ENCODE measurements at places on chromosomes 3 and 15.

- no peak for DNase-seq
Observed at GRCh38 chr15:23869396-23869795, 182.3 kb upstream of the NDN start.

DNA sequence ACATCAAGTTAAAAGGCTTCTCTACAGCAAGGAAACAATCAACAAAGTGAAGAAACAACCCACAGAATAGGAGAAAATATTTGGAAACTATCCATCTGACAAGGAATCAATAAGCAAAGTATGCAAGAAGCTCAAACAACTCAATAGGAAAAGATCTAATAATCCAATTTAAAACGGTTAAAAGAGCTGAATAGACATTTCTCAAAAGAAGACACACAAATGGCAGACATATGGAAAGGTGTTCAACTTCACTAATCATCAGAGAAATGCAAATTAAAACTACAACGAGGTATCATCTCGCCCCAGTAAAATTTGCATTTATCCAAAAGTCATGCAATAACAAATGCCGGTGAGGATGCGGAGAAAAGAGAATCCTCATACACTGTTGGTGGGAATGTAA is 82.2 kb upstream of the NECTIN3 start:
- no peak for DNase-seq

- no peak for DNase-seq
Observed at GRCh38 chr3:168834558-168834957, 738.8 kb upstream of the GOLIM4 start.

DNA sequence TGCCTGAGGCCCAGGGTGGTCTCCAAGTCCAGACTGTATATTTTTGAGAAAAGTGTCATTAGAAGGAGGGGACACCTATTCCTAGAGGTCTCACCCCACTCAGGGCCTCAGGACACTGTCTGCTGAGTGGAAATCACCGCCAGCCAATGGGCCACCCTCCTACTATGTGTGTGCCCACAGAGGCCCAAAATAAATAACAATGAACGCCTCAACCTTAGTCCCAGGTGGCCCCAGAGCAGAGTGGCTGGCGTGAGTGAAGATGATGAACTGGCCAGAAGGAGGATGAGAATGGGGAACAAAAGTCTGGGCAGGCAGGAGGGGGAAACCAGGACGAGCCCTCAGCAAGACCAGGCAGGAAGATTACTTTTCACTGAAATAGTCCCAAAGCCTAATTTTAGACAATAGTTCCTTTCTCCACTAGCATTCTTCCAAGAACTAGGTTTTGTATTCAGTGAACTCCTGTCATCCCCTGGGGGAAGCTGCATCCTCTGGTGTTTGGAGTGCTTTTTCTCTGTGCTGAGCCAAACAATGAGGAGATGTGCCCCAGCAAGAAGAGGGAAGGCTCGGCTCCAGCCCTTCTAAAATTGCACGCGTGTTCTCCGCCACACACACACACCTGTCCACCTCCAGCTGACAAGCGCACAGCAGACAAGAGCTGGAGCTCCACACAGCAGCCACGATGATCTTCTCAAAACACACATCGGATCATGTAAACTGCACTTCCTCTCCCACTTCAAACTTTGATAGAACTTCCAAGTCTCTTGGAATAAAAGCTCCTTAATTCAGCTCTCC is 72.2 kb downstream of the ADCY5 start:
- DNase-seq: no peak

- peak; percentile 2 for DNase-seq
Observed at GRCh38 chr3:192133271-192133670, 594.1 kb downstream of the FGF12 start.

DNA sequence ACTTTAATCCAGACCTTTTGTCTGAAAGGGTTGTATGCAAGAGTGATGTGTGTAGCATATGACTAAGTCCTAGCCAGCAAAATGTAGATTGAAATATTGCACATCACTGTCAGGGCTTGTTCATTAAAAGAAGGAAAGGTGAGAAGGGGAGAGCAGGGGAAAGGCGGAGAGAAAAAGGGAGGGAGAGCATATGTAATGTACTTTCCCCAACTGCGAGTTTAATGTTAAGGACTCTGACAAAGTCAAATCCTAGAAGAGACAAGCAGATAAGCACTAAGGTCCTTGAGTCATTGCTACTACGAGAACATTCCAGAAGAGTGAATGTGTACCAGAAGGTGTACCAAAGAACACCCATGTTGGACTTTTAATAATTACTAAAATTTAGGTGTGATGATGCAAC is 1336.7 kb downstream of the NSUN3 start:
- DNase-seq: no peak

GRCh38 chr15:67107014-67107812 is 41.8 kb downstream of the SMAD3 start:
- DNase-seq: peak; percentile 99

GRCh38 chr3:148366743-148367410 is 330.8 kb upstream of the AGTR1 start:
- DNase-seq: peak; percentile 40

DNA sequence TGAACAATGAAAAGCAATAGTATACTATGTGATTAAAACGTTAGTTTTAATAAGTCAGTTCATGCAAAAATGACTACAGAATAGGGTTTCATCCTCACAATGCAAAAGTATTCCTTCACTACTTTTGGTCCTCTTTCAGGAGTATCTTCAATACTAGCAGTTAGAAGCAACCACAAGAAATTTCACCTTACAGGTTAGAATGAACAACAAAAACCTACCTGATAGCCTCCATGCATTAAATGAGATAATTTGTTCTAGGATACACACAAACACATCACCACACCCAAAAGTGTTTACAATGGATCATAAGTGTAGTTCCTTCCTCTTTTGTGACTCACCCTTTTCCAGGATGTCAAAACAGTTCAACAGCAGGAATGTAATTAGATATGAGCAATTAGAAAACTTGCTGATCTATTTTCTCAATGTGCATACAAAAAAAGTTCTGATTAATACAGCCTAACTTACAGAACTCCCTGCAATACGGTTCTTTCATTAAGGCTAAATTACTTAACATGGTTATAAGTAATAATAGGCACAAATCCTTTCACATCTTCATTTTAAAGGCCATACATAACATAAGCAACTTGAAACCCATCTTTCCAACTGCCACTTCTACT is 21.6 kb downstream of the UACA start:
- DNase-seq: peak; percentile 63

DNA sequence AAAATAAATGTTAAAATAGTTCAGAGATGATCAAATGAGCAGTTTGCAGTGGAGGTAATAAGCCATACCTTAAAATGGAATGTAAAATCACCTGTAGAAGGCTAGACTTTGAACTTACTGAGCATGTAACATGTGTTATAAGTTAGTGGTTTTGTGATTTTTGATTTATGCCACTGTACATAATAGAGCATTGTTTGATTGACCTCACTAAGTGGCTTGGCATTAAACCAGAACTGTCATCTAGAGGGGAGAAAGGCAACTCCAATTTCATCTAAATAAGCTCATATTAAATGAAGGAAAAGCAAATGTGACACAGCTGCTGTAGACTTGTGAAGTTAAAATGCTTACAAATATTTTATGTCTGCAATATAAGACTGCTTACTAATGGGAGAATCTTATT is 387.9 kb downstream of the ZIC1 start:
- DNase-seq: peak; percentile 7

GRCh38 chr3:128502712-128503111 is 9.7 kb upstream of the GATA2 start:
- DNase-seq: no peak

- DNase-seq: peak; percentile 60
Observed at GRCh38 chr3:125054449-125055329, 1.1 kb downstream of the HEG1 start.

DNA sequence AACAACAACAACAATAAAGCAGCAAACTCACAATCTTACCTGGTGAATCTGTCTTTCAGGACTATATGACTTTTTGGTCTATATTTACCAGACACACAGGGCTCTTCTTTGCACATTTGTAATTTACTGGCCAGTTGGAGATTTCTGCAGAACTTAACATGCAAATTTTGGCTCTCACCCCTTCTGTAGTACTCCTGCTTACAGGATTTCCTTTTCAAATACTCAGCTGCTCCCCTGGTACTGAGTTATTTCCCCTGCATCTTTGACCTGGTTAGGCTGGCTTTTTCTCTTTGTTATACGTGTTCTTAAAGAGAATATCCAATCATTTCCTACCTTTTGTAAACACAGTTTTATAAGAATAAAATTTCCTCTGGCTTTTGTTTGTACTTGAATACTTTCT is 228.0 kb downstream of the MBNL1 start:
- DNase-seq: no peak

- DNase-seq: no peak
Observed at GRCh38 chr3:155377847-155378246, 84.4 kb upstream of the STRIT1 start.

- DNase-seq: no peak
Observed at GRCh38 chr15:71572452-71573053, 237.8 kb upstream of the NR2E3 start.

DNA sequence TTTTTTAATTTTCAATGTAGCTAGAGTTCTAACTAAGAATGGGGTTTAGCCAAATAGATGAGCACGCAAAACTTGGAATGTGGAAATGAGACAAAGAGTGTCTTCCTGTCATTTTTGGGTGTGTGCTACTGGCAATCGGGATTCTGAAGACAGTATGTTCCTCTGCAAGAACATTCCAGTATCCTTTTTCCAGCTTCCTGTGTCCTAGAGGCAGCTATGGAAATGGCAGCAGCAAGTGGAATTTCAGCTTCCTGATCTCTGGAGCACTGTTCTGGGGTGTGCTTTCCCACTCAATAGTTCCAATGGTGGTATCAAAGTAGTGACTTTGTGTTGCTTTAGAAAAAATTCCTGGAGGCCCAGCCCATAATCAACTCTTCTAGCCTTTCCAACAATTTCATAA is 642.9 kb upstream of the KCNMB2 start:
- DNase-seq: no peak

GRCh38 chr3:8767667-8768363 is 1.6 kb downstream of the OXTR start:
- DNase-seq: peak; percentile 44

DNA sequence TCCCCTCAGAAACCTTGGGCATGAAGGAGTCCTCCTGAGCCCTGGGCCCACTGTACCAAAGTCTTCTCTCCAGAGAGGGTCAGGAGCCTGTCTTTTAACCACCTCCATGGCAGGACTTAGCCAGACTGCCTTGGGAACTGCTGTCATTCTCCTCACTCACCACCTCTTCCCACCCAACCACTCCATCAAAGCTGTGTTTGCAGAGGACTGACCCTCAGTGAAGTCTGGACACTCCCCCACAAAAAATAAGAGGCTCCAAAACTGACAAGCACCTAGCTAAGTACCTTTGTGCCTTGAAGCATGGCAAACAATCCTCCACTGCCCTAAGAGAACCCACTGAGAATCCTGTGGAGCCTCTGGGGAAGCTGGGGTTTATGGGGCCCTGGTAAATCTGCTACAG is 2.3 kb upstream of the SCAP start:
- DNase-seq: no peak

DNA sequence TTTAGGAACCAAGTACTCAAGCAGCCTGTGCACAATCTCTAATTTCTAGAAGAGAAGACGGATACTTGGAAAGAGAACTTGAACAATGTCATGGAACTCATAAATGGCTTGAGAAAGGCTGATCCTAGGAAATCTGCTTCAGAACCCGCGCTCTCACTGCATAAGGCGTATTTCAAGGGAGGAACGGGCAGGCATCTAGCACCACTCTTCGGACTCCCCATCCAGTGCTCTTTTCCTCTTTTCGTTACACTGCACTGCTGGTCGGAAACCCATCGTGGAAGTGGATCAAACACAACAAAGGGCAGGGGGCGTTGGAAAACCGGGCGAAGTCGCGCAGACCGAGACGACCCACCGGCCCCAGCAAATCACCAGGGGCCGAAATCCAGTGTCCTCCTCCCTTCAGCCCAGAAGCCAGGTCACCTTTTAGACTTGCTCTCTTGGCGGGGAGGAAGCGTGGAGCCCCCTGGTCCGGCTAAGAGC is 539 bp upstream of the TLNRD1 start:
- DNase-seq: no peak

GRCh38 chr3:146466604-146467003 is 2.8 kb downstream of the PLSCR2 start:
- no peak for DNase-seq

GRCh38 chr3:184642631-184643285 is 69.1 kb downstream of the MAGEF1 start:
- peak; percentile 68 for DNase-seq

DNA sequence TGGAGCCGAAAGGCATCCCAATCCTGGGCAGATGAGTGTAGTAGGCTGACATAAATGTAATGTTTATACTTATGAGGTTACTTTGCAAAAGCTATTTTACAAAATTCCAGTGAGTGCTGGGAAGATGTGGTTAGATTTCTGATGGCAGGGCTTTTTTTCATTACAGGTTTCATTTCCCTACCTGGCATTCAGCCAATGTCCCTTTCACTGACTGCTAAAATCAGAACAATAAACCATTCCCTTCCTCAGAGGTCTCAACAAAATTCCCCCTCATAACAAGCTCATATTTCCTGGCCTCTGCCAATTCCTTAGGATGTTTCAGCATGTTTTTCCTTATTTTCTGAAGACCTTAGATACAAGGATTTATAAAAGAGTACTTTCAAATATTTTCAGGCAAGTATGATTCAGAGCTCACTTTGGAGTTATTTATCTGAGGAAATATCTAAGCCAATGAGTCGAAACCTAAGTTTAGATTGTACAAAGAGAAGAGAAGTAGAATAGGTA is 40.9 kb upstream of the CCDC80 start:
- peak; percentile 98 for DNase-seq

DNA sequence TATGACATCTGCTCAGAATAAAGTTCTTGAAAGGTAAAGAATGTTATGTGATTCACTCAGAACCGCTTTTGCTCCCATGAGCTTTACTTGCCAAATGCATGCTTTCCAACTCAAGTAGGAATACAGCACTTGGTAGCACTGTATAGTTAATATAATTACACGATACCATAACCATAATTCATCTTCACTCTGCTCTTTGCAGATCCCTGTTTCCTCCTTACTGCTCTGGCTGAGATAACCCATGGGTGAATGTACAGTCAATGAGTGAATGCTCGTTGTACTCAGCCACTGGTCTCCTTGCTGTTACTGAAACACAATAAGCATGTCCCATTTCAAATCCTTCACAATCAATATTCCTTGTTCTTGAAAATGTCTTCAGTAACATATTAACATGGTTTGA is 550.0 kb downstream of the FGF12 start:
- DNase-seq: no peak

- no peak for DNase-seq
Observed at GRCh38 chr15:96344060-96344705, 13.7 kb downstream of the NR2F2 start.

GRCh38 chr15:88069561-88069960 is 187.0 kb downstream of the NTRK3 start:
- no peak for DNase-seq

DNA sequence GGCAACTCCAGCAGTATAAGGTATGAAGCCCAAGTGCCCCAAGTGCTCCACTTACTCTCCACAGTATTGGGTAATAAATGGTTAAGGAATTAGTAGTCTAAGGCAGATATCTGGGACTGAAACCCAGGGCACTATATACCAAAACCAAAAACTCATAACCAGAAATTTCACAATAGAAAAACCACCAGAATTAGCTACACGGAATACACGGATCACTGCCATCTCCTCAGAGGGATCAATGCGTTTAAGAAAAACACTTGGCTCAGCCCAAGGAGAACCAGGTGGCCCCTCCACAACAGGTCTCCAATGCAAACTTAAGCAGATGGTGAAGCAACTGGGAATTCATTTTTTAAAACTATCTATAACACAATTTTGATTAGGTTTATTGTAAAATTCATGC is 83.6 kb downstream of the FAIM start:
- no peak for DNase-seq

- DNase-seq: no peak
Observed at GRCh38 chr3:197539651-197540051, 16.1 kb downstream of the BDH1 start.

GRCh38 chr3:179608931-179609720 is 4.5 kb downstream of the NDUFB5 start:
- DNase-seq: no peak
